ENCODE measurements at places on chromosomes 13 and 19. TPM values are rescaled to one million over a fixed set of nuclear protein-coding genes. Genes with fewer than 3 reads are reported as not detected.
A peak's percentile ranks its signal among the peaks of the same experiment; 100 is the strongest.

DNA sequence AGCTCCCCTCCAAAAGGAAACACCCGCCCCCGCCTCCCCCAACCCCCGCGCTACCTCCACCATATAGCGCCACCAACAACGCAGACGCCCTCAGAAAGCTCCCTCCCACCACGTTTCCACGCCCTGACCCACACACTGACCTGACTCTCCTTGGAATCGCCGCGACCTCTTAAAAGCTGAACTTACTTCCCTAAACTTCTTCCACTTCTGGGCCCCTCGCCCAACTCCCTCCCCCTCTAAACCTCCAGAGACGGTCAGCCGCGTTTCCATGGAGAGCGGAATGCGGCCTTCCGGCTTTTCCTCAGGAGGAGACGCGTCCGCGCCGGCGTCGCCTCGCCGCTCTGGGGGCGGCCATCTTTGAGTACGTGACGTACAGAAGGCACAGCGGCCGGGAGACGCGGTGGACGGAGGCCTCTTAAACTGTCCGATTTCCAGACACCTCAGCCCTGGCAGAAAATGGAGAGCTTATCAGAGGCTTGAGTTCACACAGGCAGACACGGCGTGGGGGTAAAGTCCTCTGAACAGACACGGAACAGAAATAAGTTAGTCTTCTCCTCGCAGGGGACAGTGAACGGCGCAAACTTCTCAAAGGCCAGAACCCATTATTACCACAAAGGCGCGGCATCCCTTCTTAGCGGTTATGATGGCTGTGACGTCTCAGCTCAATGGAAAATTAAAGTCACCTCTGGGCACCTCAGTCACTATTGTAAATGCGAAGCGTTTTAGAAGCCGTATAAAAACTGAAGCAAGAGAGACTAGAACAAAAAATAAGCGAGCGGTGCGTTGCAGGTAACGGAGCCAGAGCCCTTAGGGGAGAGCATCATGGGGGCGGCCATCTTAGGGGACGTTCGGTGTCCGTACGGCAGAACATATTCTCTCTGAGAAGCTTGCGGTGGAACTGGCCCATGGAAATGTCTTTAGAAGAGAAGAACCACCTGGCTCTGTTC lies at the start of gene ZNF432:
Gene ZNF432, minus strand, starts transcription at position 284 of the 947 bp plus-strand sequence. CDS start 1,970 bp downstream, outside the sequence.
- DNase-seq, result peak; percentile 98

DNA sequence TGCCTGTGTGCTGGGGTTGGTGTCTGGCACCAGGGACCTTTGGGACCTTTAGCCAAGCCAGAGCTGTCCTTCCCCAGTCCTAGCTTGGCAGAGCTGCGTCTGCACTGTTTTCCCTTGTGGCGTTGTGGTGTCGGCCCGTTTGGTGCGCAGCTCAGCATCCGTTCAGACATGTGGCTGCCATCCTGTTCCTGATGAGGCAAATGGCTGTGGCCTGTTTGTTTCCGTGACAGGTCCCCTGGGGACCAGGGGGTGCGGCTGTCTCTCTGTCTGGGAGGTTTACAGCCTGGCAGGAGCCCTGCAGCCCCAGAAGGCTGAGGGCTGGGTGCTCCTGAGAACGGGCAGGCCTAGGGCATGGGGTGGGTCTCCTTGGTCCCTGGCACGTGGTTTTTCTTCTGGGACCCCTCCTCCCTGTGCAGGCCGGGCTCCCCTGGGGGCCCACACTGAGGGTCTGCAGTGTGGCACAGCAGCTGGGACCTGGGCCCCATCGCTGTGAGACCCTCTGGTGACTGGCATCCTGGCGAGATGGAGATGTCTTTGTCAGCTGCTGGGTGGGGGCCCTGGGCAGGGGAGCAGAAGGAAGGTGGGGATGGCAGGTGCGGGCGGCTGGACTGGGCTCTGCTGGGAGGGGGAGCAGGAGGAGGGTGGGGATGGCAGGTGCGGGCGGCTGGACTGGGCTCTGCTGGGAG lies 4.0 kb downstream of the SPPL2B start:
- DNase-seq, result no peak

- peak; percentile 14 for DNase-seq
Measured at GRCh38 chr19:2149980-2150793, 1.2 kb downstream of the AP3D1 start.

CGB3 gene
- not detected for polyA plus RNA-seq

GRCh38 chr13:43666403-43666802 lies 120.4 kb downstream of the ENOX1 start:
- DNase-seq, result no peak

Measured in muscle of back (tissue), 13 donors.